HT1080 (cell line): ENCODE measurements at places on chromosomes 3 and 15. TPM values are rescaled to one million over a fixed set of nuclear protein-coding genes. Genes with fewer than 3 reads are reported as not detected.

The ITIH3 gene
- total RNA-seq, result 0.03 and 0.45 TPM in 2 replicates

The ATP8B4 gene
- 0.21 and 0.60 TPM in 2 replicates for total RNA-seq

The SLC27A2 gene
- not detected in 2 replicates for total RNA-seq

The IL16 gene
- total RNA-seq, result 0.03 and 0.50 TPM in 2 replicates

The ADAMTS9 gene
- 1.8 and 2.4 TPM in 2 replicates for total RNA-seq

The MYZAP gene
- 1.8 and 2.1 TPM in 2 replicates for total RNA-seq

The FOXB1 gene
- total RNA-seq, result not detected in 2 replicates

The MCF2L2 gene
- 1.8 and 3.4 TPM in 2 replicates for total RNA-seq

The GRM7 gene
- total RNA-seq, result 0.13 and 0.27 TPM in 2 replicates

The ZNF717 gene
- 10.8 and 12.1 TPM in 2 replicates for total RNA-seq

The CLRN1 gene
- total RNA-seq, result not detected in 2 replicates

The MYO5A gene
- 31.3 and 33.7 TPM in 2 replicates for total RNA-seq

DNA sequence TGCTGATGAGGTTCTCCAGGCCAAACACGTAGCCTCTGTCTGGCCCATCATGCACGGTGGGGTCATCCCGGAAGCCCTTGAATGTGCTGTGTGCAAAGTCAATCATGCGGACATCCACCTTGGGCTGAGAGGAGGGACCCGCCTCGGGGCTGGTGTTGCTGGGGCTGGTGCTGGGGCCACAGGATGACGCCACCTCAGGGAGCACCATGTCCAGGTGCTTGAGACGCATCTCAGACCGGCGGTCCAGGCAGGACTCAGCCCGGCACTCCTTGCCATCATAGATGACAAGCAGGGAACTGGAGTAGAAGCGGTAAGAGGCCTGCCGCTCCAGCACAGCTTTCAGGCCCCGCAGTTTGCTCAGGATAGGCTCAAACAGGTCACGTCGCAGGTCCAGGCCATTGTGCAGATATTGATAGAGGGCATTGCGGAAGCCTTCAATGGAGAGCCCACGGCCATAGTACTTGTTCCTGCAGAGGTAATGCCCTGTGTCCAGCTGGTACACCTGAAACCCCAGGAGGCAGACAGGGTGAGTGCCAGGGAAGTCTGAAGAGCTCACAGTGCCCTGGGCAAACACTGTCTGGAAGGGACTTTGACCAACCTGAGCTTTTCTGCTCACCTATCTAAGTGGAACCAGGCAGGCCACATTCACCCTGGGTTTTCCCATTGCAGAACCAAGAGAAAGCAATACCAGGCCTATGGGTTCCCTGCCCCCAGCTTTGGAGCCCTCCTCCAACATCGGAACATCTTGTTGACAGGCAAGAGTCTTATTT, 3.6 kb upstream of the GMPPB start:
- no peak for DNase-seq

DNA sequence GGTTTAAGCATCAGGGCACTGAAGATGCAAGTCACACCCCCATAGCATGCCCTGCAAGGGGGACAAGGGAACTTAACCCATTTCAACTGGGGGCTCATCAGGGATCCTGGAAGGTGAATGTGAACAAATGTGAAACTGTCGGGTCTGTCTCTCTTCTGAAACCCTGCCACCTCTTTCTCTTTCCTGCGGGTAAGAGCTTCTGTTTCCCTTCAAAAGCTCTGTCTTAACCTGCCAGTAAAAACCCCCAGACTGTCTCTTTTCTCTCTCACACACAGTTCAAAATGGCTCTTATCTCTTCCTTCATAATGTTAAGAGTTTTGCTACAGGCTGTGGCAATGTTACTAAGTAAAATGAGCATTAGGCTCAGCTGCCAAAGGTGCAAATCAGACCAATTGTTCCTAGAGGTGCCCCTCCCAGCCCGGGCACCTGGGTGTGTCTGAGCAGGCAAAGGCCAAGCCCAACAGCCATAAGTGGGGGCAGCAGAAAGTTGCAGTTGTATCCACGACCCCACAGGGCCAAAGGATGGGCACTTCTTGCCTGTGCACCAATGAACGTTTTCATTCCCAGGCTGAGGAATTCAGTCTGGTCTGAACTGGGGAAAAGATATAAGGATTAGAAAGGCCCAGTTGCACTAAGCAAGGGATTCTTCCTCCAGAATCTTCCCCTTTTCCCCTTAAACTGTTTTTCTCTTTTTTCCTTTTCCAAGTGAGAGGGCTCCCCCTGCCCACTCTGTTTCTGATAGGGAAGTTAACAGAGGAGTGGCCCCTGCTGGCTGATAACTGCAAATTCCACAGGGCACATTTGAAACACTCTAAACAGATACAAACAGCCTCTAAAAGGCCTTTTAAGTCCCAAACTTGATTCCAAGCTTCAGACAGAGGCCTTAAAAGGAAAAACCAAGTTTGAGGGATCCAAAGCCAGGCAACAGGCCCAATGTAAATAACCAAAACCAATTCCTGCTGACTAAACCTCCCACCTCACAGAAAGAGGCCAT, 113.8 kb upstream of the EPHA6 start:
- DNase-seq, result peak; percentile 16

- no peak for DNase-seq
Observed at GRCh38 chr15:100307241-100308212, 34.2 kb downstream of the ADAMTS17 start.

- DNase-seq, result peak; percentile 99
Observed at GRCh38 chr3:188950832-188951489, 220.8 kb upstream of the TPRG1 start.

DNA sequence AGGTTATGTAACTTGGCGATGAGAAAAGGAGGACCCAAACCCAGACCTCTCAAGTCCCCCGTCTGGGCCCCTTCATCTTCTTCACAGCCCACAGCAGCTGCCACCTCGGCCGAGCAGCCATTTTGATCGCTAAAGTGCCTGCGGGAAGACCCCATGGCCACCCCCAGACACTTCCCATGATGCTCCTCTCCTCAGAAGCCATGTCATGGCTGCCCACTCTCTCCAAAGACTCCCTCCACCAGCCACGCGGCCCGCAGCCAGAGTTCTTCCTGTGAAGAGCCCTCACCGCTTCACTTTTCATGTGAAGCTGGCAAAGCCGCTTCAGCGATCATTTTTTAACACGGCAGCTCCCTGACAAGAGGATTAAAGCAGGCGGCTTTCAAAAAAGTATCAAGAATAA, 335.2 kb downstream of the RORA start:
- no peak for DNase-seq

DNA sequence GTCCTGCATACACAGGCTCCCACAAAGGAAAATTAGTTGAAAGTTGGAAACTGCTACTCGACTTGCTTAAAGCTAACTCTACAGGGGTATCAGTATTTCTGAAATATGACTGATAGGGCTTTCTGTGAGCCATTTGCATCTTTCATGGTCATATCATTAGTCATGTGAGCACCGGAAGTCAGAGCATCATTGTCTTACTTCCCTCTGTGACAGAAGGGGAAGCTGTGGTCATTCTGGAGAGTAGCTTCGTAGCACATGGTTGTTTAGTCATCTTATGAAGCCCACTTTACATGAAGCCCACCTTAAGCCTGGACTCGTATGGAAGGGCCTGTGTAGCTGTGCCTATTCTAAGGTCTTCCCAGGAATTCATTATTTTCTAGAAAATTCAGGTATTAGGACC, 69.0 kb downstream of the COL6A5 start:
- DNase-seq, result peak; percentile 46

DNA sequence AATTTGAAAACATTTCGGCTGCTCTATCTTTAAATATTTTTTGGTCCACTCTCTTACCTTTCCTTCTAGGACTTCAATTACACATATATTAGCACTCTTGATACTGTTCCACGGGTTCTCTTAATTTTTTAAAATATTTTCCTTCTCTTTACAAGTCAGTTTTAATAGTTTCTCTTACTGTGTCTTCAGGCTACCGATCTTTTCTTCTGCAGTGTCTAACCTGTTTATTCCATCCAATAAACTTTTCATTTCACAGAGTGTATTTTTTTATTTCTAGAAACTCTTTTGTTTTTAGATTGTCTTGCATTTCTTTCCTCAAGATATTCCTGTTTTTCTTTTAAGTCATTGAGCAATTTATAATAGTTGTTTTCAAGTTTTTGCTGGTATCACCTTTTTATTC, 27.7 kb downstream of the TCF12 start:
- DNase-seq, result no peak

GRCh38 chr15:63288778-63289378, 11.5 kb downstream of the APH1B start:
- DNase-seq, result peak; percentile 52

GRCh38 chr3:129016356-129016719, 15.2 kb downstream of the EFCC1 start:
- DNase-seq, result no peak

GRCh38 chr15:46126581-46126980, 491.8 kb downstream of the SQOR start:
- DNase-seq, result peak; percentile 92

DNA sequence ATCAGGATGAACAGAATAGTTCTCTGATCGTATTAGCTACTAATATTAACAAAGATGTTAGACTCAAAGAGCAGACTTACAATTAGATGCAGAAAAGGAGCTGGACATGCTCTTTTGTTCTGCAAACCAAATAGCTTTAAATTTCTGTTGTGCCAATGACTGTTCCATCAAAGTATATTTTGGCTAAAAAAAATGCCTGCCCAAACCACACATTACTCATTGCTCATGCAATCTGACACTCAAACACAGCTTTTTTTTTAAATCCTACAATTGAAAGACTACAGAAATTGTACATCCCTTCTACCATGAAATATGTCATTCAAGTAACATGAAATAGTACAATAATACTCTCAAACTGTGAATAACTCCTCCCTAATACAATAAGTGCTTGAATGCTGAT, 48.6 kb downstream of the SHOX2 start:
- DNase-seq, result peak; percentile 73

DNA sequence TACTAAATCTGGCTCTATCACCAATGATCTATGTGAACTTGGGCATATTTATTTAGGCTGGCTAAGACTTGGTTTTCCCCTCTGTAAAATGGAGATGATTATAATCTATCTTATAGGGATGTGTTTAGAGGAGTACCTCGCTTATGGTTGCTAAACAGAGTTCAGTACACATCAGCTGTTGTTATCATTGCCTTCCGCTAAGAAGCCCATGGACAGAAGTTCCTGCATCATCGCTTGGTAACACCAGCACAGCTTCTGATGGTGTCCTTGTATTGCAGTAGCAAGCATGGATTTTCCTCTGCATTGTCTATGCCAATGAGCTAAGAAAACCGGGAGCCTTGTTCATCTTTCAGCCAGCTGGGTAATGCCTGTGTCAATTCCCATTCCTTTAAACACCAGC, 73.1 kb upstream of the LRTM1 start:
- DNase-seq, result no peak

- no peak for DNase-seq
Observed at GRCh38 chr3:128573707-128574162, 76.9 kb downstream of the RPN1 start.

- DNase-seq, result no peak
Observed at GRCh38 chr3:165938986-165939540, 101.8 kb upstream of the BCHE start.

GRCh38 chr15:83104141-83104540, 3.3 kb upstream of the TM6SF1 start:
- no peak for DNase-seq

DNA sequence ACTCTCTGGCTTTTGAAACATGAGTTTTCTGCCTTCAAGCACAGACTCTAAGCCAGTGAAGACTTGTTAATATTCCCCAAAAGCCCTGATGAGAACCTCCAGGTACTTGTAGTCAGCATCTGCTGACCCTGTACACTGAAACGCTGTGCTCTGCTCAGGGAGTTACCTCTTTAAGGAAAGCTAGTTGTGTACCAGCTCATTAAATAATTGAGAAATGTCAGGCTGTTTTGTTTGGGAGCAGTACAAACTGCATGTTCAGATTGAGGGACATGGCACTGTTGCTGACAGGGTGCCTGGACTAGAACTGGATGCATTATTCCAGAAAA, 21.7 kb downstream of the UPK1B start:
- no peak for DNase-seq

DNA sequence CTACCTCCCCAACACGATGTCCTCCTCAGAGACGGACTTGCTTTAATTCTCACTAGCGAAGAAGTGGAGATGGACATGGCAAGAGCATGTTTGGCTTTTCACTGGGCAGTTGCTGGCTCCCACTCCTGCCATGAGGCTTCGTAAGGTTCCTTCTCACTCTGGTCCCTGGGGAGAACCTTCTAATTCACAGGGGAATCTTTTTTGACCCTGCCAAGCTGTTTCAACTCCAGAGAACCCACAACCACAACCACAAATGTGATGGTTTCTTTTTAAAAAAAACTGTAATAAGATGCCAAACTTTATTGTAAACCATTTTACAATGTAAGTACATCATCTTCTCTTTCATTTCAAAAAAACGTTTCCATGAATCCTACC, 1.6 kb upstream of the MUSTN1 start:
- no peak for DNase-seq

DNA sequence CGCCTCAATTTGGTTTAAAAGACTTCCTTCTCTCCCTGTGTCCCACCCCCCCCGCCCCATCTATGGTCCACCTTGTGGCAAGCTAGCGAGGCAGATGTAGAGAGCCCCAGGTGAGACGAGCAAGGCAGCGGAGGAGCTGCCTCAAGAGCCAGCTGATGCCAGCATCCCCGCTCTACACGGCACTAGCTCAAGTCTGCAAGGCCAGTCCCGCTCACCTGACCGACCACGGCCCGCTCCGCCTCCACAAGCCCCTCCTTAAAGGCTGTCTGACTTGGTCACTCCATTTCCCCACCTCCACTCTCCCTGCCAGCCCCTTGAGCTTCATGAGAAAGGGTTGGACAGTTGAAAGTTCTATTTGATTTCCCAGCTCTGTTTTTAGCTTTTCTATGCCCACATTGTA, 56.2 kb upstream of the IGF1R start:
- no peak for DNase-seq

DNA sequence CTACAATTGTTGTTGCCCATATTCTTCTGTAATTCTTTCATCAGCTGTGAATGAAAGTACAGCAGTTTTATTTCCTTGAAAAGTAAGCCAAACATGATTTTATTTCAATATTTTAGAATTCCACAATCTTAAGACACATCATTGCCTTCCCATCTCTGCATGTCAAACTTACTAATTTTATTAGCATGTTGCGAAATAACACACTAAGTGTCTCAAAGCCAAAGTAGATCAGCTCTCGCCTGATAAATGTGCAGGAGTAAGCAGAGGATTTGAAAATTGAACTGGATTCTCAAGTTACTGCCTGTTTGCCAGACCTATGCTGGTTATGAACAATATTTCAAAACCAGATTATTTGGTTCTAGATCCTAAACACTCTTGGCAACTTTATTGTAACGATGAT, 25.7 kb downstream of the TGFBR2 start:
- no peak for DNase-seq

DNA sequence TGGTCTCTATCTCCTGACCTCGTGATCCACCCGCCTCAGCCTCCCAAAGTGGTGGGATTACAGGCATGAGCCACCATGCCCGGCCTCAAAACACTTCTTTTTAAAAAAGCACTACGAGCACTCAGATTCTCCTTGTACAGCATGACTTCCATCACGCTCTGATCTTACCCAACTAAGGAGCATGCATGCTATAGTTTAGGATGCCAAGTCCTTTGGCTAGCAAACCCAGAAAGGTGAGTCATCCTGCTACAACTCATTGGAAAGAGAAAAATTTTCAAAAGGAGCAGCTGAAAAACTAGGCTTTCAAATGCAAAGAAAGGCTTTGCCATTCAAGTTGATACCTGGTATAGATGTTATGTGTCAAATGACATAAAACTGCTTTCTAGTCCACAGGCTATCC, 70.3 kb upstream of the PRICKLE2 start:
- DNase-seq, result peak; percentile 77
